ENCODE measurements at places on chromosomes 7 and 10.

DNA sequence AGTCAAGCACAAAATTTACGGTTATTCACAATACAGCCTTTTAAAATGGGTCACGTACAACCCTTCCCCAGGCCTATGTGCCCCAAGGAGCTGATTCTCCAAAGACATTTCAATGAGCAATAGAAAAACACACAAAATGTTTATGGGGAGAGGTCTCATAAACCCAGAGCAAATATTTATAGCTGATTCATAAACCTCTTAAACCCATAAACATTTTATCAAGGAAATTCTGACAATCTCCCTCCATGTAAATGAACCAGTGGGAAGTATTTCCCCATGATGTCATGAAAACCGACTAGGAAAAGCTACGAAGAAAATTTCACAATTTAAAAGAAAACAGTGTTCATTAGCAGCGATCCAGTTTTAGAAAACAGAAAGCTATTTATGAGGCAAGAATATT, 36.0 kb downstream of the SFMBT2 start:
- DNase-seq = no peak

- DNase-seq = no peak
Observed at GRCh38 chr10:61187601-61188000, 243.6 kb upstream of the RHOBTB1 start.

DNA sequence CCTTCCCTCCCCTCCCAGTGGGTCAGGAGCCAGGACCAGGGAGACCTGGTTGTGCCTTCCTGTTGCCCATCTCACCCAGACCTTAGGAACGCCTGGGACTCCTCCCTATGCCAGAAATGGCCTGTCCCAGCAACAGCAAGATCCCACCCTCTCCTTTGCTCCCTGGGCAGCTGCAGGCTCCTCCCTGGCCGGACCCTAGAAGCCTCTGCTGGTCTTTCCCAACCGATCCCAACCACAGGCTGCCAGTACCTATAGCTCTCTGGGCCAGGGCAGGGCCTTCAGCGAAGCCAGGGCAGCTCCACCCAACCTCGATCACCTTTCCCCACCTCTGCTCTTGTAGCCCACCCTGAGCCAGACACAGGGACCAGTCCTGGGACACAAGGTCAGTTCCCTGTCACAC, 21.9 kb downstream of the LDB3 start:
- no peak for DNase-seq

DNA sequence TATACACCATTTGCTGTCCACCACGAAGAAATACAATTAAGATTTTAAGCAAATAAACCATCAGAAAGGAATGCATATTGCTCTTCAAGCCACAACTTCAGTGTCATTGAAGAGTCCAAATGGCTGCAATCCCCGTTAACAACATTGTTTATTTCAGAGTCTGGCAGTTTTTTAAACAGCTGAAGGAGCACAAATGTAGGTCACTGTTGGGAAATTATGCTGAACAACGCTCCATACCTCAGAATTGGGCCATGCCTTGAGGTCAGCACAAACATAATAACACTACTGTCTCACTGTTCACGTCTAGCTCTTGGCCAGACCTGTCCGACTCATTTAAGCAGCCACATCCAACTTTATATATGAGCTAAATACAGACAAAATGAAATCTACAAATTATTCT, 453.9 kb upstream of the GHITM start:
- DNase-seq = peak; percentile 37

- DNase-seq = peak; percentile 44
Observed at GRCh38 chr10:91607646-91608403, 25.0 kb downstream of the PPP1R3C start.

DNA sequence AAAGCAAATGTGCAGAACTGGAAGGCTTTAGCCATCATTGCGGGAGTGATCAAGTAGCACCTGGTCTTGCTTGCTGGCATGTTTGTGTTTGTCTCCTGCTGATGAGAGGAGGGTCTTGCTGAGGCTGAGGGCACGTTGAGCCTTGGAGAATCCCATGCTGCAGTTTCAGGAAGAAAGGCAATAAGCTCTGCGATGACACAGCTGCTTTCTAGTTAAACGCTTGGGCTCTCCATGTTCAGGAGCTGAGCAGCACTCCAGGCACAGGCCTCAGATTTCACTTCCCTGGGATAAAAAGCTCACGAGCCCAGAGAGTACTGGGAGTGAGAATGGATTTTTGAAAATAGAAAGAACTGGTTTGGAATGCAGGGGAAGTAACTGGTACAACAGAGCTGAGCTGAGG, 100.8 kb downstream of the LRRC18 start:
- no peak for DNase-seq

DNA sequence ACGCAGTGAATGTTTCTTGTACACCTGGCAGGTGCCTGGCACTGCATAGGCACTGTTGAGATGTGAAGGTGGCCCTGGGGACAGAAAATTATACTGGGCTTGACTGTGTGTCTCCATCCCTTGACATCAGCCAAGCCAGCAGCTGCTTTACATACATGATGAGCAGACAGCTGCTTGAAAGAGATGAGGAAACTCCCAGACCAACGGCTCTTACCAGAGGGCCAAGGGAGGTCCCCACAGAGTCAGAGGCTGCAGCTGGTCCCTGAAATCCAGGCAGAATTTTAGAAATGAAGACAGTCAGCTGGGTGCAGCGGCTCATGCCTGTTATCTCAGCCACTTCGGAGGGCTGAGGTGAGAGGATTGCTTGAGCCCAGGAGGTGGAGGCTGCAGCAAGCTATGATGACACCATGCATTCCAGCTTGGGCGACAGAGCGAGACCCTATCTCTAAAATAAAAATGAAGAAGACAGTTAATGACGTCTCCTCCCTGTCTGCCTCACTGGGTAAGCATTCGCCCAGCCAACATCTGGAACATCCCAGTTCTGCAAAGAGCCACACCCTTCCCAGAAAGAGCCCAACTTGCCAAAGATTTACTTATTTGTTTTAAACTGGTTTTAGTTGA, 17.6 kb downstream of the LIMK1 start:
- no peak for DNase-seq

DNA sequence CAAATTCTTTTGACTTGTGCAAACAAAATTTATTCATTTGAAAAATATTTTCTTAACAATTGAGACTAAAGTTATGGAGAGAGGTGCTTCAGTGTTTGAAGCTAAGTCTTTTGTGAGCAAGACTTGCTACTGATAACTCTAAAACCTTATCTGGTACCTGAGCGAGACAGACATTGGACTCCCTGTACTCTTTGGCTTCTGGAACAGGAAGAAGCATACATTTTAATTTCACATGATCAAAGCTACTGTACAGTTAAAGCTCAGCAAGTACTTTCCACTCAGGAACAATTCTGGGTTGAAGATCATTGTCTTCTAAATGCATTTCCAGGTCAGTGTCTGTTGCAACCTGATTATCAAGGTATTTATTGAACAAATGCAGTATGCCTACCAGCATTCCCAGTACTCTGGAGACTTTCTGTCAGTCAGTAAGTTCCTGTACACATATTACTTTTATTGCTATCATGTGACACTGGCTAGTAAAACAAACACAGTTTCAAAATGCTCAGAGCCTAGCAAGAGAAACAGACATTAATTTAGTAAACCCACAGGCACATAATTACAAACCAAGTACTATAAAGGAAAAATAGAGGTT, 42.4 kb downstream of the CABCOCO1 start:
- DNase-seq = peak; percentile 11

GRCh38 chr10:33241351-33241750, 93.1 kb downstream of the NRP1 start:
- DNase-seq = no peak

- DNase-seq = no peak
Observed at GRCh38 chr7:71208881-71209280, 76.9 kb downstream of the GALNT17 start.

DNA sequence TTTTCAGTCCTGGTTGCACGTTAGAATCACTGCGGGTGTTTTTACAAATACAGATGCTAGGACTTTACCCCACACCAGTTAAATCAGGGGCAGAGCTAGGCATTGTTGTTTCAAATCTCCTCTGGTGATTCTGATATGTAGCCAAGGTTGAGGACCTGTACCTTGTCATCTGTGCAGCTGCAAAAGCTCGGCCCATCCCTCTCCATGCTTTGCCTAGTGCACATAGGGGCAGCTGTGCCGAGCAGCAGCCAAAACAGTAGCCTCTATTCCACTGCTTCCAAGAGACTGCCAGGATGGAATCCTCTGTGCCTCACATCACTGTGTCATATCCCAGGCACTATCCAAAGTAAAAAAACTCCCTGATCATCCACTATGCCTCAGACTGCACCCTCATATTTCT, 181.3 kb downstream of the CDK14 start:
- DNase-seq = no peak

DNA sequence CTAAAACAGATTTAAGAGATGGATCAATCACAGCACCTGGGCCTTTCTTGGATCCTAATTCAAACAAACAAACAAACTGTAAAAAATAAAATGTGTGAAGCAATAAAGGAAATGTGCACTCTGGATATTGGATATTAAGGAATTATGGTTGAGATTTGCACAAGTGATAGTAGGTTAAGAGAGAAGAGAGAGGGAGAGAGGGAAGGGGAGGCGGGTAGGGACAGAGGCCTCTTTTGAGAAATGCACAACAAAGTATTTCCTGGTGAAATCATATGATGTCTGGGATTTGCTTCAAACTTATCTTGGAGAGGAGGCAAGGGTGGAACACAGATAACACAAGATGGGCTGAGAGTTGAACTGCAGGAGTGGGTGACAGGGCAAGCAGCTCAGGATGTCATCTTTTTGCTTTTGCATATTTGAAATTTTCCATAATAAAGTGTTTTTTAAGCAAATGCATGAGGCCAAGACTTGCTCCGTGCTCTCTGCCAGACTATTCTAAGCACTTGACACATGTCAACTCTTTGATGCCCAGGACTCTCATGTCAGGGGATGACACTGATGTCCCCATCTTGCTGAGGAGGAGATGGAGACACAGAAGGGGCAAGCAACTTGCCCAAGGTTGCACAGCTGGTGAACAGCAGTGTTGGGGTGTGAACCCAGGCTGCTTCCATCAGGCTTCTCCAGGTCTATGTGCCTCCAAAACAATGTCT, 9.1 kb upstream of the AEBP1 start:
- DNase-seq = no peak

DNA sequence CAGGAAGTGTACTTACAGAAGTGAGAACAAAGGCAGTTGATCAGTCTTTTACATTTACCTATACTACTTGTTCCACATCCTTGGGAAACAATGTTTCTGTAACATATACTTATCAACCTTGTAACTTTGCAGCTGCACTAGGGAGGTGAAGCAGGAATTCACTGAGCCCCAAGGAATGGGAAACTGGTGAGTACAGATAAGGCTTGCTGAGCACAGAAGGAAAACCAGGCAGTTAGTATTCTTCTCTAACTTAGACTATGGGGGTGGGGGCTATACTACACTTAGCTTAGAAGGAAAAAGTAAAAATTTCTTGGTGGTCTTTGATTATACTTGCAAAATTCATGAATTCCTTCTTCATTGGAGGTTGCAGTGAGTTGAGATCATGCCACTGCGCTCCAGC, 6.9 kb upstream of the ZNF33A start:
- DNase-seq = no peak

DNA sequence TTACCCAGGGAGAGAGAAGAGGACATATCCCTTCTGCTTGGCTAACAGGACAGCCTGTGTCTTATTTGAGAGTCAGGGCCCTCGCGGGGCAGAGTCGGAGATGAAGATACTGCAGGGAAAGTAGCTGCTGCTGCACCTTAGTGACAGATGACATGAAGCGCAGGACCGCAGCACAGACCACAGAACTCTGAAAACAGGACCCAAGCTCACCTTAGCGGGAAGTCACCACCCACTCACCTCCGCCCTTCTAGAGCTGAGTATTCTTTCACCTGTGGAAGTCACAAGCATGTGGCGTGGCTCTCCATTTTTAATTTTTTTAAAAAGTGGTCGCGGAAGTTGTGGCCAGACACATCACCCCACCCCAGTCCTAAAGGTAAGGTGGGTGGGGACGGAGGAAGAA, 191.4 kb downstream of the FAM107B start:
- no peak for DNase-seq

DNA sequence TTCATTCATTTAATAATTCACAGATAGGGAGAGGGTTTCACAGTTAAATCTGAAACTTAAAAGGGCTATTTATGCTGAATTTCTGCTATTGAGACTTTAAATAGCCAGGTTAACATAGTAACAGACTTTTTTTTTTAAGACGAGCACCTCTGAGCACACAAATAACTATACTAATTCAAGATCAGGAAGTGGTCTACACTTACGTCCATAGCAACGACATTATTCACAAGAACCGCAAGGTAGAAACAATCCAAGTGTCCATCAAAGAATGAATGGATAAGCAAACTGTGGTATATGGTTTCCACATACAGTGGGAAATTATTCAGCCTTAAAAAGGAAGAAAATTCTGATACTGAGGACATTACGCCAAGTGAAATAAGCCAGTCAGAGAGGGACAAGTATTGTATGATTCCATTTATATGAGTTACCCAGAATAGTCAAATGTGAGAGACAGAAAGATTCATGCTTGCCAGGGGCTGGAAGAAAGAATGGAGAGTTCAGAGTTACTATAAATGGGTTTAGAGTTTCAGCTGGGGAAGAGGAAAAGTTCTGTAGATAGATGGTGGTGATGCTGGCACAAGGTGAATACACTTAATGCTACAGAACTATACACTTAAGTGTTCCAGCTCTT, 140.3 kb upstream of the LAMB4 start:
- DNase-seq = no peak

- no peak for DNase-seq
Observed at GRCh38 chr10:69867699-69868558, 66.2 kb downstream of the COL13A1 start.

- DNase-seq = no peak
Observed at GRCh38 chr10:76939933-76940468, 697.6 kb downstream of the KCNMA1 start.

Measured in EH (cell line).